Activated CD4-positive, alpha-beta T cell treated with anti-CD3 and anti-CD28 coated beads for 48 hours (primary cell): ENCODE measurements at places on chromosomes 5 and 9.

GRCh38 chr9:91589101-91589553 is 165.5 kb upstream of the NFIL3 start:
- DNase-seq, result no peak

- no peak for DNase-seq
Measured at GRCh38 chr9:72728031-72728770, 206.8 kb downstream of the TMC1 start.

DNA sequence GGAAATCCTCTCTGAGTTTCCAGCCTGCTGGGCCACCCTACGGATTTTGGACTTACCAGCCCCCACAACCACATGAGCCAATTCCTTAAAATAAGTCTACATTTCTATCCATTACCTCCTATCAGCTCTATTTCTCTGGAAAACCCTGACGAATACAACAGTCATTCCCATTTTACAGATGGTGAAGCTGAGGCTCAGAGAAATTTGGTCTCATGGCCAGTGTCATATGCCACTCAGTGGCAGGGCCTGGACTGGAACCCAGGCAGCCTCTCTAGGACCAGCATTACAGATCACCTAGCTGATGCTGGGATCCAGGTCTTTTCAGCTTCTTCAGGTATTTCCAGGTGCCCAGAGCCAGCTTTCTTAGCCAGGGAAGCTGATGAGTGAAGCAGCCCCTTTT is 45.0 kb upstream of the SH3PXD2B start:
- DNase-seq, result no peak

DNA sequence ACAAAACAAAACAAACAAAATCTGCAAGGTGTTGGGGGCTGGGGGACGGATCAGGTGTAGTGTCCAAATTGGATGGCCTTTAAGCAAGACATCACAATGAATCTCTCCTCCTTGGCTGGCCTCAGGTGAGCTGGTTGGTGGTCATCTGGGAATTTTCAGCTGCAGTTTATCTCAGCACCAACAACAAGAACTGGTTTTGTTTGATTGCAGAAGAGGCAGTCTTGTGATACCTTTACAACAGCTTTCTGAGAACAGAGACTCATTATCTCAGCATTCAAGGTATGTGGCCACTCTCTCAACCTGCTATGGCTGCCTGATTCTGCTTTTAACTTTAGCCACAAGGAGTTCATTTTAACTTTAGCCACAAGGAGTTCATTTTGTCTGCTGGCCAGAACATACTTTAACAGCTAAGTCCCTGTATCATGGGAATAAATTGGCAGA is 1543.4 kb downstream of the EFNA5 start:
- no peak for DNase-seq

GRCh38 chr9:91904588-91905236 is 45.3 kb downstream of the ROR2 start:
- no peak for DNase-seq

GRCh38 chr9:9924376-9924775 is 688.4 kb downstream of the PTPRD start:
- no peak for DNase-seq

- DNase-seq, result no peak
Measured at GRCh38 chr9:96333958-96334357, 32.0 kb upstream of the HSD17B3 start.

DNA sequence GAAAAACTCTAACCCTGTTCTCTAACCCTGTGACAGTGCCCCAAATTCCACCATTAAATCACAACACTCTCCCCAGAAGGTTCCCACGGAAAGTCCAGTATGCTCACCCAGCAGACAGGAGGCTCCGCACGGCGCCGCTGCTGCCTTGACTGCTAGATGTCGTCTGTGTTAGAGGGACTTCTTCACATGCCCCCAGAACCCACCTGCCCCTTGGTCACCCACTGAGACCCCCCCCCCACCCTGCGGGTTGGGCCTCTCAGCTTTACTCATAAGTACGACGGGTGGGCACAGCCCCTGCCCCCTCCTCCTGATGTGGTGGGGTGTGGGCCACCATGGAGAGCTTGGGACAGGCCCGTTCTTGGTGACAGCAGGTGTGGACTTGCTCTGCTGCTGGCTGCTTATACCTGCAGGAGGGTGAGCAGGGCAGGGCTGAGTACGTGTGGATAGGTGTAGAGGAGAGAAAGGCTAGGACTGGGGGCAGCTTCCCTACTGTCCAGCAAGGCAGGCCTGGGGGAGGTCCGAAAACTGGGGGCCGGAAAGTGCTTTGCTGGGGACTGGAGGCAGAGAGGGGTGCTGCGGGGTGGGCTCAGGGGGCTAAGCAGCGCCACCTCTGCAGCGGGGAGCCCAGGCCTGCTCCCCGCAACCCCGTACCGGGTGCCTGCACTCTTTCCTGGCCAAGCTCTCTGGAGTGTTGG is 57.5 kb upstream of the OLFM1 start:
- DNase-seq, result no peak

GRCh38 chr9:79623799-79624721 is 52.3 kb downstream of the TLE4 start:
- peak; percentile 33 for DNase-seq

DNA sequence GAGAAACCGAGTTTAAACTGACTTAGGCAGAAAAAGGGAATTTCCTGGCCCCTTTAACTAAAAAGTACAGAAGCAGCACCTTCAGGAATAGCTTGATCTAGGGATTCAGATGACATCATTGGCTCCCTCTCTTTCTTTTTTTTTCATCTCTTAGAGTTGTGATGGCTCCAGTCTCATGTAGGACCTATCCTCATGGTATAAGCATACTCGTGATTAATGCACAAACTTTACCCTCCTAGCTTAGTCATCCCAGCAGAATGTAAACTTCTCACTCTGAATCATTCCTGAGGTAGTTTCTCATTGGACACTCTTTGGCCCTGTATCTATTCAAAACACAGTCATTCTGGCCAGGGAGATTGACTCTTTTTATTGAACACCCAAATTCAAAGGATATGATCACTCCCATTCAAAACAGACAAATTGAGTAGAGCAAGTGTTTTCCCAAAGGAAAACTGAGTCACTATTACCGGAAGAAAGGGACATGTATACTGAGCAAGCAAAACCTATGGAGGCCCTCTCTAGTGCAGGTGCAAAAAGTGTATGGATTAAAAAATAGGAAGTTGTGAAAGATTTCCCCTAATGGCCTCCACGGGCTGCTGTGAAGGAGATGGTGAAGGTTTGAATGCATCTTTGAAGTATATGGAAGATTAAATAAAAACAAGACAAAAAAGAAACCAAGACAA is 27.6 kb upstream of the SMIM23 start:
- DNase-seq, result no peak

- DNase-seq, result peak; percentile 16
Measured at GRCh38 chr5:77893225-77893860, 117.2 kb upstream of the TBCA start.

DNA sequence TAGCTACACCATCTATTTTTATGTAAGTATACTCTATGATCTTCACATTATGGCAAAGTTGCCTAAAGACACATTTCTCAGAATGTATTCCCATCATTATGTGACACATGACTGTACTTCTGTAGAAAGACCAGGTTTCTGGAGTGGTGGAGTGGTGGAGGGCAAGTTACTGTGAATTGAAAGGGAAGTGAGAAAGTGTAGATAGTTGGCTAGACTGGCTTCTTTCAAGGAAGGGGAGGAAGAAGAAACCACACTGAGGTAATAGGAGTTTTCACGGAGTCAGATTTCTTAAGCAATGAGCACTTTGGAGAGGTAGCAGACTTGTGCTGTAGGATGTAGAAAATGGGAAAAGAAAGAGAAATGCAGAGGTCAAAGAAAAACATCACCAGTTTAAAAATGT is 50.9 kb upstream of the EQTN start:
- no peak for DNase-seq

DNA sequence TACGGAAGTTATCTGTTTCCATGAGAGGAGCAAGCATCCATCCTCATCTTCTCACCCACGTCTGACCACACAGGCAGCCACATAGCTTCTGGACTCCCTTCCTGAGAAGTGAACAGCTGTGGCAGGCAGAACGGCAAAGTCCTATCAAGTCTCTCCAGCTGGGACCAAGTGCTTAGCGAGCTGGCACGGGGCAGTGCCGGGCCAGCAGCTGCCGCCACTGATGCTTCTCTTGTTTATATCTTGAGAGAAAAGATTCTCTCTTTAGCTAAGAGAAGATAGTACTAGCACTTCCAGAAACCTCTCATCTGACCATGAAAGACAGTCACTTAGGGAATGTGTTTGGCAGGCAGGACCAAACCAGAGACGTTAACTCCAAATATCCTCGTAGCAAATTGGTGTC is 37.2 kb downstream of the PLAC8L1 start:
- DNase-seq, result no peak

- DNase-seq, result no peak
Measured at GRCh38 chr5:126410623-126411022, 12.6 kb upstream of the GRAMD2B start.

- no peak for DNase-seq
Measured at GRCh38 chr5:123937230-123937629, 425.3 kb downstream of the CSNK1G3 start.

DNA sequence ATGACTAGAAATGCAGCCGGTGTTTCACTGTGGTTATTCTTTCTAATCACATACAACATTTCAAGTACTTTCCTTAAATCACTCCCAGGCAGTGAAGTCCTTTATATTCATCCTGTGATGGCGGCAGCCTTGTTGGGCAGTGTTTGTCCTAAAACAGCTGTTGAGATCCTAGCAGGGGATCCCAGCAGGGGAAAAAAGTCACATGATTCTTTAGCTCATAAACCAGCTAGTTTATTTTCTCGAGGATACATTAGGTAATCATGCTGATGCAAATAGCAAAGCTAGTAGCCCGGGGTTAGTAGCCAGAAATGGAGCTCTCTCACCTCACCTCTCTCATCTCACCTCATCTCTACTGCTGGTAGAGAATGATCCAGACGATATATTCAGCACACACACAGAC is 70.5 kb downstream of the FOXD1 start:
- no peak for DNase-seq

DNA sequence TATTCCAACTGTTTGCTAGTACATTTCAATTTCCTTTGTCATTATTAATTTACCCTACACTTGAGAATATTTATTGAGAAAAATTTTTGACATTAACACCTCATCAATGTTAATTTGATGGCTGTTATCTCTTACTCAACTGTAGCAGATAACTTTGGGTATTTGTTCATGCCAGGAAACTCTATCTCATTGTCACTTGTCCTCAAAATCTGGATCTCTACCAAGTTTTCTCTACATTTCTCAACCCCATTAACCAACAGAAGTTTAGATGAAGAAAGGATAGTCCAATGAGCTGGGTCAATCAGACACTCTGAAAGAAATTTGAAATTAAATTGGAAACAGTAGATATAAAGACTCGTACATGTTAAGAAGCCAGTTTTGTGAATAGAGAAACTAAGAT is 395.3 kb downstream of the TUSC1 start:
- DNase-seq, result no peak

GRCh38 chr9:37769306-37769705 is 15.6 kb downstream of the EXOSC3 start:
- DNase-seq, result no peak

DNA sequence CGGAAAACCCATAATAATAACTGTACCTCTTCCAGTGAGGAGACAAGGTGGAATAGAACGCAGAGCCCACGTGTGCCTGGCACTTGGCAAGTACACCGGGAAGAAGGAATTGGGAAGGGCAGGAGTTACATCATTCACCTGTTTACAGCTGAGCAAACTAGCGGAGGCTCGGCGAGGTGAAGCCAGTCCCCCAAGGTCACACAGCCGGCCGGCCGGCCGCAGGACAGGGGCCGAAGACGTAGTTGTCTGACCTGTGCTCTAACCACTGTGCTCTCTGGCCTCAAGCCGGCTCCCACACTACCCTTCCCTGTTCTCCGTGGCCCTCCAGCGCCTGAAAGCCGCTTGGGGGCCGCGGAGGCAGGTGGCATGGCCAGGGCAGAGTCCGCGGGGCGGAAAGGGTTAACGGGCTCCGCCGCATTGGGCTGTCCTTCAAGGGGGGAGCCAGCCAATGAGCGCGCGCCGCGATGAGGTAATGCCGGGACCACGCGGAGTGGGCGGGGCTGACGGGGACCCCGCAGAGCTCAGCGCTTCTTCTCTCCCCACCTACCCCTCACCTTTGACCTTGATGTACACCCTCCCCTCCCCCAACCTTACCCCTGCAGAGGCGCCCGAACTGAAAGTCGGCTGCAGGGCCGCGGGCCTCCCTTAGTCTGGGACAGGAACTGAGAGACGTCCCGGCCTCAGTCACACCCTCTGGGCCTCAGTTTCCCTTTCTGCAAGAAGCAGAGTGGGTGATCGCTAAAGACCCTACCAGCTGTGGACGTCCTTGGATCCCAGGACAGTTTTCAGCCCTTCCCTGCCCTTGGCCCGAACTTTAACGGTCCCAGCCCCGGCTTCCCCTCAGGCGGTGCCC is 125.1 kb downstream of the C9orf50 start:
- DNase-seq, result peak; percentile 91

- no peak for DNase-seq
Measured at GRCh38 chr9:128987805-128988204, 40.3 kb downstream of the NUP188 start.

- no peak for DNase-seq
Measured at GRCh38 chr5:43601454-43602260, 1.3 kb upstream of the NNT start.

GRCh38 chr9:126411225-126411947 is 84.8 kb downstream of the MVB12B start:
- peak; percentile 33 for DNase-seq

GRCh38 chr5:57383093-57383861 is 99.3 kb downstream of the ACTBL2 start:
- peak; percentile 72 for DNase-seq

GRCh38 chr5:135011355-135012032 is 22.5 kb downstream of the PITX1 start:
- DNase-seq, result no peak

GRCh38 chr9:116998305-116998704 is 311.2 kb downstream of the TRIM32 start:
- no peak for DNase-seq

GRCh38 chr9:126049088-126049487 is 277.5 kb upstream of the MVB12B start:
- DNase-seq, result no peak

DNA sequence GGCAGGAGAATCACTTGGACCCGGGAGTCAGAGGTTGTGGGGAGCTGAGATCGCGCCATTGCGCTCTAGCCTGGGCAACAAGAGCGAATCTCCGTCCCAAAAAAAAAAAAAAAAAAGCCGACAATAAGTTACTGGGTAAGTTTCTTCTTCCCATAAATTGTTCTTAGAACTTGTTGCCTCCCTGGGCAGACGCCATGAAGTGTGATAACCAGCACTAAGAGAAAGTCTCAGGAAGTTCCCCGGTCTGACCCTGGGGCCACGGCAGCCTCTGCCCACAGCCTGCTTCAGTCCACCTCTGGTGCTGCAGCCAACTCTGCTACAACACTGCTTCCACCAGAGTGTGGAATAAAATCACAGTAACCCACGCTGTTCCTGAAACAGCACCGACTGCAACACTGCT is 19.1 kb downstream of the LPCAT1 start:
- no peak for DNase-seq

DNA sequence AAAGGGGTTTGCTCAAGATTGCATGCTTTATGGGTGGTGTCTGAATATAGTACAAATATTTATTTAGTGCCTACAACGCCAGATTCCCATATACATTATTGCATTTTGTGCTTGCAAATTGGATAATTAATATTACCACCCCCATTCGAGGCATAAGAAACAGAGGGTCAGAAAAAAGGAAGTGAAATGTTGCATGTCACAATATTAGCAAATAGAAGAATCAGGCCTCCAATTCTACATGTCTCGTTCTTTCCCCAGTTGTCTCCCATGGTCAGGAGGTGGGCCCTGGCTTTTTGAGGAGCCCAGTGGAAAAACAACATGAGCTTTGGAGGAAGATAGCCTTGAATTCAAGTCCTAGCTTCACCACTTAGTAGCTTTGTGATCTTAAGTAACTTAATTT is 98.1 kb upstream of the CCDC112 start:
- DNase-seq, result no peak

GRCh38 chr5:127561254-127561653 is 43.8 kb downstream of the PRRC1 start:
- DNase-seq, result no peak
